ENCODE measurements at places on chromosomes 7 and 10.

- DNase-seq = no peak
These were observed 1197.2 kb downstream of the SORCS1 start for GRCh38 chr10:105967256-105967655.

GRCh38 chr10:131155218-131155875 lies 156.2 kb downstream of the TCERG1L start:
- no peak for DNase-seq

- no peak for DNase-seq
These were observed 125.3 kb upstream of the RSU1 start for GRCh38 chr10:16942381-16943078.

GRCh38 chr10:111872591-111872990 lies 311.0 kb downstream of the GPAM start:
- DNase-seq = no peak

DNA sequence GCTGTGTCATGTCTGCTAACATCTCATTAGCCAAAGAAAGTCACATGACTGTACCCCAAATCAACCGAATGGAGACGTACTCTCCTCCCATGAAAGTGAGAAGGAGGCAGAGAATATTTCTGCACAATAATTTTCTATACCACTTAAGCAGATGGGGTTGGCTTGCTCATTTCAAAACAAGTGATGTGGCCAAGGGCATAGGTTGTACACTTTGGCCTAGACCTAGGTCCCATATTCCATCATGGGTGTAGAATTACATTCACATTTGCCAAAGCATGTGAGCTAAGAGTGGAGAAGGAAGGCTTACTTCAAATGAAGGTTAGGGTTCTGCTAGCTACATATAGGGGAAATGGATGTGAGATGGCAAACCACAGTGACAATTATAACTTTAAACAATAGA lies 83.0 kb downstream of the ZNF365 start:
- DNase-seq = no peak

GRCh38 chr10:103333934-103334520 lies 16.9 kb downstream of the PCGF6 start:
- peak; percentile 2 for DNase-seq

DNA sequence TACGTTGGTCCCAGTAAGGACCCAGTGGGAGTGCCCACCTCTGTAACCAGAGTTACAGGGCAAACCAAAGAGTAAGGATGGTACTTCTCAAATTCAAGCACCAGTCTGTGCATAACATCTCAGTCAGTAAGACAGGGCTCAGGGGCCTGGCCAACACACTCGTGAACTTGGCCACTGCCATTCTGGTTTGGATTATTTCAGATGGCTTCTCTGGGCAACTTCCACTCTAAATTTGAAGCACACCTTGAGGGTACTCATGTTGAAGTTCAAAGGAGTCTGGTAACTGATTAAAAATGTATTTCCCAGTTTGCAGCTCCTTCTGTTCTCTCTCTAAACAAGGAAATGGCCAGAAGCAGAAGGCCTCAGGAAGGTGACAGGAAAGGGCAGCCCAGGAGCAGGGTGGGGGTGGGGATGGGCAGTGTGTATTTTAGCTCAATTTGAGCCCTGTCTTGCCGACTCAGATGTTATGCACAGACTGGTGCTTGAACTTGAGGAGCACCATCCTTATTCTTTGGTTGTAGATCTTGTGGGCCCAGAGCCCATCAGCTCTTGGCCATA lies 107.3 kb upstream of the GLI3 start:
- DNase-seq = no peak

GRCh38 chr7:50315739-50316671 lies 11.5 kb downstream of the IKZF1 start:
- peak; percentile 78 for DNase-seq

Measured in DMS79 treated with DMSO at 0.1 percent for 48 hours (cell line).